Hindlimb muscle (tissue), 1 donor: ENCODE measurements at places on chromosomes 16 and 17. TPM values are rescaled to one million over a fixed set of nuclear protein-coding genes. Genes with fewer than 3 reads are reported as not detected.

The TTYH2 gene
- polyA plus RNA-seq = 72.3 TPM

The SNX20 gene
- polyA plus RNA-seq = 1.7 TPM

The WDR90 gene
- 16.9 TPM for polyA plus RNA-seq

The ZCCHC14 gene
- 23.1 TPM for polyA plus RNA-seq

The OR3A1 gene
- not detected for polyA plus RNA-seq

The ST6GALNAC2 gene
- polyA plus RNA-seq = 2.3 TPM

The TEDC2 gene
- polyA plus RNA-seq = 5.6 TPM

The ABCA6 gene
- 12.0 TPM for polyA plus RNA-seq

The CA7 gene
- not detected for polyA plus RNA-seq

GRCh38 chr17:50203604-50204345 is 2.3 kb upstream of the COL1A1 start:
- DNase-seq = peak; percentile 94

DNA sequence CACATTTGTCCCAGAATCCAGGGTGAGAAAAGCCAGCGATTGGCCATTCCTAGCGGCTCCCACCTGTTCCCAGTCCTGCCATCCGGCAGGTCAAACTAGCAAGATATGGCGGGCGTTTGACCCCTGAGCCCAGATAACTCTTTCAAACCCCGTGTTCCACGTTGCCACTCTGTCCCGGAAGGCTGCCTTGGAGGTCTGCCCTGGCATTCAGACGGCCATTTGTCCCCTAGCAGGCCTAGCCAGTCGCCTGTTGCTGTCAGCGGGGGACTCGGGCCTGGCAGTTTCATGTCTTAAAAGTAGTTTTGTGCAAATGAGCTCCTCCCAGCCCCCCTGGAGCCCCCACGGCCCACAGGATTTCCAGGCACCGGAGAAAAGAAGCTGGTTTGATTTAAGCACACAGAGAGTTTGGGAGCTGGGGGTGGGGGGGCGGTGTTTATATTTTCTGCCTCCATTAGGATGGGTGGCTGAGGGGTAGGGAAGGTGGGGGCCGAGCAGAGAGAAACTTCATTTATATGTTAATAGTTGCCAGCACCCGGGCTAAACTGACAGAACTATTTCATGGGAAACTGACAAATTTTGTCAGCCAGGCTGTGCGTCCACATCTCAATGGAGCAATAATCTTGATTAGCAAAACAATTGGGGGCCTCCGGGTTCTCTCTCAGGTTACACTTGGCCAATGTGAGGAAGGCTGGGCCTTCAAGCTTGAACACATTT is 240.9 kb upstream of the SALL1 start:
- DNase-seq = no peak

DNA sequence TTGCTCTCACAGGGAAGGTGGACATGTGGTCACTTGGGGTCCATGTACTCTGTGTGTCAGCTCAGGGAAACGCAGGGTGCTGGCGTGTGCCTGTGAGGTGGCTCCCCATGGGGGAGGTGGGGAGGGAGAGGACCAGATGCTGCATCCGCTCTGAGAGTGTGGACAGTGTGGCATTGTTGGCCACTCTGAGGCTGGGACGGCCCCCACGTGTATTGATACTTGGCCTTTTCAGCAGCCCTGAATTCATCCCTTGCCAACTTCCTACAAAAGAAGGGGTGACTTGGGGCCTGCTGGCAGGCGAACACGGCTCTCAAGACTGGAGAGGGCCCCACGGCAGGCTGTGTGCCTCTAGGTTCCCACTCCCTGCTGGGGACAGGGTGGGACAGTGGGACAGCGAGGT is 120.1 kb downstream of the RAB11FIP4 start:
- no peak for DNase-seq

- no peak for DNase-seq
These were observed 8.7 kb downstream of the RAP1GAP2 start for GRCh38 chr17:2804912-2805311.

- DNase-seq = peak; percentile 39
These were observed 252.3 kb downstream of the SNX29 start for GRCh38 chr16:12228602-12229499.

GRCh38 chr16:19105891-19106624 is 7.7 kb upstream of the ITPRIPL2 start:
- DNase-seq = no peak

- DNase-seq = no peak
These were observed 6.8 kb downstream of the KIF18B start for GRCh38 chr17:44940768-44941167.

DNA sequence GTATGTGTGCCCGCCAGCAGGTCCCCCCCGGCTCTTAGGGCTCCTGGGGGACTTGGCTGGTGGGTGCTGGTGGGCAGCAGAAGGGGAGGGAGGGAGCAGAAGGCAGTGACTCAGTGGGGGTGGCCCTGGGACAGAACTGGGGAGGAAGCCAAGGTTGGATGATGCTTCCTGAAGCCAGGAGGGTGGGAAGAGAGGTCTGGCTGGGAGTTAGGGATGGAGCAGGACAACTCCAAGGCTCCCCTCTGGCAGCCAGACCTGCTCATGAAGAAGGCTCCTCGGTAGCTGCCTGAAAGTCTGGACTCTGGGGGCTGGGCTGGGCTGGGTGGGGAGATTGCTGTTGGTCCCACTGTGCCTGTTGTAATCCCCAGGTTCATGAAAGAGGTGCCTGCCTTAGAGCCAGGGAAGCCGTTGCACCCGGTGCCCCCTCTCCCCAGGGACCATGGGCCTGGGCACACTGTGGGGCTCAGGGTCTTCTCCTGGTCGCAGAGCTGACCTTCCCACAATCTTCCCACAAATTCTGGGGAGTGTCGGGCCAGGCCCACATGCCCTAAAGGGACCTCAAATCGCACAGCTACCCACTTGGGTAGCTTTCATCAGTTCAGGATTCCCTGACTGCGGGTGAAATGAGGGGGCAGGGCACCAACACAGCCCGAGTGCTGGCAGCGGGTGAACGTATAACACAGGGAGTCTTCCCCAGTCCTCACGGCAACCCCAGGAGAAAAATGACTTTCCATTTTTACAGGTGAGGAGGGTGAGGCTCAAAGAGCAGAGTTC is 1.1 kb upstream of the PLEKHG4 start:
- DNase-seq = no peak

DNA sequence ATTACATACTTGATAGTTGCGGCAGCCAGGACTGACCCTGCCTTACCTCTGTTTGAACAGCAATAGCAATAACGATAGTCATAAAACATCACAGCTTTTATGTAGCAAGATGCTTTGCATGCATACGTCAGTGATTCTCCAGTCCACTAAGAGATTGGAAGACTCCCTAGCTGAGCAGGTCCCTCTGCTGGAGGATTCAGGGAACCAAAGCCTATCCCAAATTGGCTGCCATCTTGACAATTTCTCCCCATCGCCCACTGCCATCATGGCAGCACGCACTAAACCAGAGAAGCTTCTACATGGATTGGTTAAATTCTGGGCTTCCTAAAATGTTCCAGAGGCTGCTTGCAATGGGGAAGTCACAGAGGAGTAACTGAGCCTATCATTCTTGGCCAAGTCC is 360.6 kb upstream of the XYLT1 start:
- DNase-seq = no peak

DNA sequence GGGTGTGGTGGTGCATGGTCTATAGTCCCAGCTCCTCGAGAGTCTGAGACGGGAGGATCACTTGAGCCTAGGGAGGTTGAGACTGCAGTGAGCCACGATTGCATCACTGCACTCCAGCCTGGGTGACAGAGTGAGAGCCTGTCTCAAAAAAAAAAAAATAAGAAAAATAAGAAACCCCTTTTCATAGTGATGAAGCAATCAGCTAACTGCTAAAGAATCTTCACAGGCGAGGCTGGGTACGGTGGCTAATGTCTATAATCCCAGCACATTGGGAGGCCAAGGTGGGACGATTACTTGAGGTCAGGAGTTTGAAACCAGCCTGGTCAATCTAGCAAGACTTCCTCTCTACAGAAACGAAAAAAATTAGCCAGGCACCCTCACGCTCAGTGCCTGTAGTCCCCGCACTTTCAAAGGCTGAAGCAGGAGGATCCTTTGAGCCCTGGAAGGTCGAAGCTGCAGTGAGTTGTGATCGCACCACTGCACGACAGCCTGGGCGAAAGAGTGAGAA is 760 bp downstream of the SLFN12L start:
- DNase-seq = no peak

DNA sequence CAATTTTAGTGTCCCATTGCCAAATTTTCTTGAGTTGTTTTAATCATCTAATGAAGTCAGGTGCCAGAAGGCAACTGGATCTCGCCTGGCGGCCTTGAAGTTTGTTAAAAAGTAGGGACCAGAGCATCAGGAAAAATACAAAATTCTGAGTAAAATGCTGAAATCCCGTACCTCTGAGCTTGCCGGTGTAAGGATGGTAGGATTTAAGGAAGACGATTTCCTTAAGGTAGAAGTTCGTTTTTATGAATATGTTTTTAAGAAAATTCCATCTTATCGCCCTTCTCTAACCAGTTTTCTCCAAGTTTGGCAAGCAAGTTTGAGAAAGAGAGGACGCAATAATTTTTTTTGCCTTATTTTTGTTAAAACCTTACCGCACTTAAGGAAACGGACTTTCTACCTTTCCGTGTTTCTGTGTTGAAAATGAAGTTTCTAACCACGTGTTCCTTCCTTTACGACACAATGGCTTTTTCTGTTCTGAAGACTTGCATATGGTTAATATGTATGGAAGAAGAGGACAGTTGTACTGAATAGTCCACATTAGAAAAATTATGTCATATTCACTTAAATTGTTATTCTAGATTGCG is 748 bp downstream of the ATF7IP2 start:
- peak; percentile 8 for DNase-seq

GRCh38 chr16:66245072-66245471 is 121.4 kb upstream of the CDH5 start:
- DNase-seq = no peak

DNA sequence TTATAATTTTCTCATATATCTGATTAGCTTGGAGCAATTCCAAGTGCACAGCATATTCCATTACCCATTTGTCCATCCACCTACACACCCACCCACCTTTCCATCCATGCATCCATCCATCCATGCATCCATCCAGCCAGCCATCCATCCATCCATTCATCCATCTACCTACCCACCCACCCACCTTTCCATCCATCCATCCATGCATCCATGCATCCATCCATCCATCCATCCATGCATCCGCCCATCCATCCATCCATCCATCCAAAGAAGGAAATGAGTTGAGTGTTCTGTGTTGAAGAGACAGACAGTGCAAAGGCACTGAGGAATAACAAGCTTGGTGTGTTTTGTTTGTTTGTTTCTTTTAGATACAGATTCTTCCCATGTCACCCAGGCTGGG is 78.7 kb upstream of the FAM20A start:
- no peak for DNase-seq
